Breast epithelium (tissue), 4 donors: ENCODE measurements at places on chromosomes 12 and 14. TPM values are rescaled to one million over a fixed set of nuclear protein-coding genes. Genes with fewer than 3 reads are reported as not detected.

DNA sequence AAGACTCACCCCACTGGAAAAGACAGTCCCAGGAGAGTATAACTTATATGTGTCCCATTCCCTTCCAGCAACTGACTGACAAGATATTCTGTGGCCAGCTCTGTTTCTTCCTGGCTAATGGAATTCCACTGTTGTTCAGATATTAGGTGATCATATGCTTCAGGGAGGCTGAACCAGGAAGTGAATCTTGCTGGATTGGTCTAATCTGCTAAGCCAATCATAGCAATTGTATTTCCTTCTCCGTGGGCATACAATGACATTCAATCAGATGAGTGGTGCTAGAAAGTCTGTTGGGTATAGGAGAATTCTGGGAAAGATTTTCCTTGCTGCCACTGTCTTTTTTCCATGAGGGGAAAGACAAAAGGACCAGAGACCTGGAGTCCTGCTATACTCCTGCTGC lies 12.1 kb downstream of the PYGL start:
- H3K36me3 ChIP-seq = peaks cover 3% of the 10 kb centered on the region
- H3K4me1 ChIP-seq = no peaks in the 10 kb centered on the region
- no peaks in the 10 kb centered on the region for H3K27me3 ChIP-seq
- H3K4me3 ChIP-seq = no peak overlapping the region
- no peak overlapping the region for H3K27ac ChIP-seq

DNA sequence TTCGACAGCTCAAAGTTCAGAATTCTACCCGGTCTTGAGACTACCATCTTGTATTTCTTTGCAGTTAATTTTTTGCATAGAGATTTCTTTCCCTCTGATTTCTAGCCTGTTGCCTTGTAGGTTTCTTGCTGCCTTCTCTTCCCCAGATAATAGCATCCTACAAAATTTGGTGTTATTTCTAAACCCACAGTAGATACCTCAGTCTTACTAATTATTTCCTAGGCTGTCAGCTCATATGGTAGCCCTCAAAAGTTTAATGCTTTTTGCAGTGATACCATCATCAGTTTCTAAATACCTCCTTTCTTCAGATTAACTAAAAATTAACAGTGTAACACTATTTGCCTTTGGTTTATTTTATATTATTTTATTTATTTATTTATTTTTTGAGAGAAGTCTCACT lies 61.9 kb upstream of the TMPO start:
- H3K27me3 ChIP-seq = no peaks in the 10 kb centered on the region
- H3K4me1 ChIP-seq = no peaks in the 10 kb centered on the region
- H3K36me3 ChIP-seq = no peaks in the 10 kb centered on the region
- DNase-seq = no peak

DNA sequence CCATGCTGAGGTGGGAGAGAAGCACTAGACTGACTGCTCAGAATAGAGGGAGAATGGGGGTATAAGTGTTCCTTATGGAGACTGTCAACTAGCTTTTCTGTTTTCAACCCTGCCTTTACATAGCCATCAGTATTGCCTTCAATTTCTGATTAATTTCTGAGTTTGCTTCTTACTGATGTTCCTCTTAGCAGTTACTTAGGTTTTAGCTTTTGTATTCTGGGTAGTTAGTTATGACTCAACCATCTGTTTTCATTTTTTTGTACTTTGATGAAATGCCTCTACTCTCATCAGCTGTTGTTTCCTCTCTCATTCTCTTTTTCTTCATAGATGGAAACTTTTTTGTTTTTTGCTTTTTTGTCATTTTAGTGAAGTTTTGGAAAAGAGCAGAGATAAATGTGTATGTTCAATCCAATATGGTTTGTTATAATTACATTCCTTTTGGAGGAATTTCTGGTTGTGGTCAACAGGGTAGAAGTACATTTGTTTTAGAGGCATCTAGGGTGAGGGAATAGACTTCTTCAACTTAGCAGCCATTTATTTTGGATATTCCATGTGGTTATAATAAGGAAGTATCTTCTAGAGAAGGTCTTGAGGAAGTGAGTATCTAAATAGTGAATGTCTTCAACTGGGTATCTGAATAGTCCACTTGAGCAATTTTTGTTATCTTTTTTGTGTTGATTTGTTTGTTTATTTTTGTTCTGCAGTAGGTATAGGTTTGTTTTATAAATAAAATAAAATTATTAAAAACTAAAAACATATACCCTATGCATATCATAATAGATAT lies 29.6 kb downstream of the PMCH start:
- no peak for DNase-seq
- no peak overlapping the region for H3K27ac ChIP-seq
- no peaks in the 10 kb centered on the region for H3K27me3 ChIP-seq

Gene RBP5
- 2.9 TPM for total RNA-seq
